ENCODE measurements at places on chromosomes 5 and 9.

DNA sequence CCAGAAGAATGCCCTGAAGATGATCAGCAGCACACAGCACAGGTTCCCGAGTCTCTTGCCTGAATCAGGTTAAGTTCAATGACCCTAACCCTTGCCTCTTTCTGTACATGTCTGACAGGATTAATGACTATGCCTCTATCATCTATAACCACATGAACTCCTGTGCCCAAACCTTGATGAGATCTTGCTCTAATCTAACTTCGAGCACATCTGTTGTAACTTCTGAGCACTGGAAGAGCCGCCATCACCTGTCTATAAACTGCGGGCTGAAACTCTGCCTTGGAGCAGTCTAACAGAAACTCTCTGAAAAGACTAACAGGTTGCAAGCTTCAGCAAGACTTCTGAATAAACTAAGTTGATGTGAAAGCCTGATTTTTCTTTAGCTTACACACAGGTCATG, 44.5 kb downstream of the SERINC5 start:
- no peak for DNase-seq

DNA sequence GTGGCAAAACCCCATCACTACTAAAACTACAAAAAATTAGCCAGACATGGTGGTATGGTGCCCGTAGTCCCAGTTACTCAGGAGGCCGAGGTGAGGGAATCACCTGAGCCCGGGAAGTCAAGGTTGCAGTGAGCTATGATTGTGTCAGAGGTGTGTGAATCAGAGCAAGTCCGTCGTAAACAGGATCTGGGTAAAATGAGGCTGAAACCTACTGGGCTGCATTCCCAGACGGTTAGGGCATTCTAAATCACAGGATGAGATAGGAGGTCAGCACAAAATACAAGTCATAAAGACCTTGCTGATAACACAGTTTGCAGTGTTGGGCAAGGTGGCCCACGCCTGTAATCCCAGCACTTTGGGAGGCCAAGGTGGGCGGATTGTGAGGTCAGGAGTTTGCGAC, 1.9 kb upstream of the CLTB start:
- DNase-seq, result no peak

DNA sequence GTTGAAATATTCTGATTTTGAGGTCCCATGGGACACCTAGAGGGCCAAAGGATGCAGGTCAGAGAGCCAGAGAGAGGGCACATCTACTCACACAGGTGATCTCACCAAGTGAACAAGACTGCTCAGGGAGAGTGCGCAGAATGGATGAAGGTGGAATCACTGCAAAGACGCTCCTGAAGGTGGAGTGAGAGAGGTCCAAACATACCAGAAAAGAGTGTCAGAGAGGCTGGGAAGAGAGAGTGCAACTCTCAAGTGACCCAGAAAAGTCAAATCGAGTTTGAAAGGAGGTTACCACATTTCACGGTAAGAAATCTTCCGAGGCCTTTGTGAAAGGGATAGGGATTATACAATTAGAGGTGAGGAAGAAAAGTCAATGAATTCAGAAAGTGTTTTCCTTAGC, 173.4 kb downstream of the EPB41L4A start:
- DNase-seq, result no peak

GRCh38 chr5:57783693-57784092, 301.1 kb upstream of the ACTBL2 start:
- no peak for DNase-seq

- no peak for DNase-seq
Measured at GRCh38 chr5:110255194-110255593, 471.3 kb downstream of the TMEM232 start.

DNA sequence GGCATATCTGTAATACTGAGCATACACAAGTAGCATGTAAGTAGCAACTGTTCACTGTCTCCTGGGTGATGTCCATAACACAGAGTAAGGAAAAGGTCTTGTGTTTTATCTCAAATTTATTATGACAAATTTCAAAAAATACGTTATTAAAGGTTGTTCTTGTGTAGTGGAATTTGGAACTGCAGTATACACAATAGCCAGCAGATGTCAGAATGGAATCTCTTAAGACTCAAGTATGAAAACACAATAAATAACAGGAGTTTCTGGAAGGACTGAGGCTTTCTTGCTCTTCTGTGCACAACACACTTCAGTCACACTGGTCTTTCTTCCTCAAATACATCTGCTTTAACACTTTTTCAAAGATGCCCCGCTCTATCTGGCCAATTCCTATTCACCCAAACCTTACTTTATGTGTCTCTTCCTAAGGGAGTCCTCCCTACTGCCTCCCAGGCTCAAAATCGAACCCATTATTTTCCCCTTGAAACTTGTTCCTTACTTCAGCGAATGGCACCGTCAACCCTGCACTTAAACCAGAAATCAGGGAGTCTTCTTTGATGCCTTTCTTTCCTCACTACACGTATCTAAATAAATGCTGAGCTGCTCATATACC, 6.5 kb upstream of the FBXO10 start:
- DNase-seq, result no peak

DNA sequence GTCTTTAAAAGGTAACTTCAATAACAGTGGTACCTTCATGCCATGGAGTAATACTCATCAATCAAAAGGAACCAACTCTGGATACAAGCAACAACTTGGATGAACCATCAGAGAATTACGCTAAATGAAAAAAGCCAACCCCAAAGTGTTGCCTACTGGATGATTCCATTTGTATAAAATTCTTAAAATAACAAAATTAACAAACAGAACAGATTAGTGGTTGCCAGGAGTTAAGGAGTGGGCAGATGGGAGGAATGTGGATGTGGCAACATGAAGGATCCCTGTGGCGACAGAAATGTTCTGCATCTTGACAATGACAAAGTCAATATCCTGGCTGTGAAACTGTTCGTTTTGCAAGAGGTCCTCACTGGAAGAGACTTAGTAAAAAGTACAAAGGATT, 50.5 kb downstream of the SPTLC1 start:
- DNase-seq, result no peak

DNA sequence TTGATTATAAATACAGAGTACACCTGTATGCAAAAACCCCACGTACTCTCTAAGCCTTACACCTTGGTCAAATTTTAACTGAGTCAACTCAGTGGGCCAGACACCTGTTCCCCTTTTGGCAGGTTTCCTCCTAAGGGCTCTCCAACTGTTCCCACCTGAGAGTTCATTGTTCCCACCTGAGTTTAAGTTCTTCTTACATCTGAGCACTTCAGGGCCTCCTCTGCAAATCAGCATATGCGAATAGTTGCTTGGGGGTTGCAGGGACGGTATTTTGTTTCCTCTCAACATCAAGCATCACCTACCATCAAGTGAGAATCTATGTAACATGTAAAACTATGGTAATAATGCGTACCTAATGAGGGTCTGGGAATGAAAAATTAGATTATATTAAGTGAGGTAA, 300.0 kb downstream of the PIK3R1 start:
- DNase-seq, result no peak

DNA sequence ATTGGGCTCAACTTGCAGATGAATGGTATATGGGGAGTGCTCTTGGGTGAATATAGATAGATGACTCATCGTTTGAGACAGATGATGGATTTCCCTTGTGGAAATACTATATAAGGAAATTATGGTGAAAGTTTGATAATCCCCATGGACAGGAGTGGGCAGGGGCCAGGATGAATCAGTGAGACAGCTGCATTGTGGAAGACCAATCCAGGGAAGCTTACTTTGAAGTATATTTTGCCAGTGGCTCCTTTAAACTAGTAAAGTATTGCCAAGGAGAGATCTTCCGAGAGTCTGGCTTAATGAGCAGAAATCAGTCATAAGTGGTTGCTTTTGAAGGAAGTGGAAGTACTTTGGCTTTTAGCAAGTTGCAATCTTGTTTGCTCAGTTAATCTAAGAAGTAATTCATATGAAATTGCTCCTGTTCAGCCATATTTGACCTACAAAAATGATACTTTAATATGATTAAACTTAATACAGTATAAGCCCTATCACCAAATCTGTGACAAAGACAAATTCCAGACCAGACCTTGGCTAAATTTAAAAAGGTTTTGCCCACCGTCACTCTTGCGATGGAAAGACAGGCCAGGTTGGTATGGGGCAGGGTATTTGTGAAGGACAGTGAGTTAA, 9.3 kb upstream of the TNC start:
- DNase-seq, result no peak

DNA sequence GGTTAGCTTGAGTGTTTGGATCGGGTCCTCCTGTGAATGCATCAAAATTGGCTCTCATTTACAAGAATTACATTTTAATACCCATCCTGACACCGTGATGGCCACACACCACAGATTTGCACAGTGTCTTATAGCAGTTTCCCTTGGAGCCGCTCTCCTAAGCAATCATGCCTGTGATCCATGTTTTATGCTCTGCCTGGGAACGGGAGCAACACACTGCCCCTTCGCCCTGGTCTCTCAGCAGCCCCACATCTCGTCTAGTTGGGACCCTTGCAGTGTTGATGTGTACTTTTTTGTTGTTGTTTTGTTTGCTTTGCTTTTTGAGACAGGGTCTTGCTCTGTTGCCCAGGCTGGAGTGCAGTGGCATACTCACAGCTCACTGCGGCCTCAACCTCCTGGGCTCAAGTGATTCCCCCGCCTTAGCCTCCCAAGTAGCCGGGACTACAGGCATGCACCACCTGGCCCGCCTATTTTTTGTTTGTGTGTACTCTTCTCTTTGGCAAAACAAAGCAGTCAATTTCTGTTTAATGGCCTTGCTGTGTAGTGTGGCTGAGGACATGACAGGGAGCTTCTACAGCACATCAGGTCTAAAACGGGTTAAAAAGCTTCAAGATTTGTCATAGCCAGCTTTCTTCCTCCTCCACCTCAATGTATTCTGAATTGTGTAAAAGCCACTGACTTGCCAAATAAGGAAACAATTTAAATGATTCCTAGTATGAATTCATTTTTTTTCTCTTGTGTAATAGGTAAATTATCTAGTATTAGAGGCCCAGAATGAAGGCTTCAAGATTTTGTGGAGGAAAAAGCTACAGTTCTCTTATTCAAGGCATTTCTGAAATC, 101.6 kb upstream of the TBCA start:
- DNase-seq, result no peak

- DNase-seq, result no peak
Measured at GRCh38 chr5:24226479-24226878, 418.3 kb downstream of the CDH10 start.

DNA sequence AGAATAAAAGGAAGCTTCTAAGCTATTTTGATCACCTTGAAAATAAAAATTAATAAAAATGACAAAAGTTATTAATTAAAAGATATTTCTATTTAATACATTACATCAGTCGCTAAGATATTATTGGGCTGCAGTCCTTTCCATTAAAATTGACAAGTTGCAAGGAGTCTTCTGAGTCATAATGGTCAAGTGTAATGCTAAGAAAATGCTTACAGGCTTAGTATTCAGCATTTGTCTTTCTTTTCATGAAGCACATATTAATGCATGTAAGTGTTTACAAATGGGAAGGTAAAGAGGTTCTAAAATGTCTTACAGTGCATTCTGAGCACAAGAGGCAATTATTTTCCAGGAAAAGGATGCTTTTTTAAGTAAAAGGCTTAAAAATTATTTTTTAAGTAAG, 17.3 kb downstream of the SPINK9 start:
- DNase-seq, result no peak

- DNase-seq, result no peak
Measured at GRCh38 chr5:100595812-100596173, 60.6 kb downstream of the FAM174A start.

GRCh38 chr5:145203193-145203592, 631.9 kb downstream of the PRELID2 start:
- DNase-seq, result no peak

GRCh38 chr5:42583322-42583721, 160.1 kb downstream of the GHR start:
- DNase-seq, result peak; percentile 34

DNA sequence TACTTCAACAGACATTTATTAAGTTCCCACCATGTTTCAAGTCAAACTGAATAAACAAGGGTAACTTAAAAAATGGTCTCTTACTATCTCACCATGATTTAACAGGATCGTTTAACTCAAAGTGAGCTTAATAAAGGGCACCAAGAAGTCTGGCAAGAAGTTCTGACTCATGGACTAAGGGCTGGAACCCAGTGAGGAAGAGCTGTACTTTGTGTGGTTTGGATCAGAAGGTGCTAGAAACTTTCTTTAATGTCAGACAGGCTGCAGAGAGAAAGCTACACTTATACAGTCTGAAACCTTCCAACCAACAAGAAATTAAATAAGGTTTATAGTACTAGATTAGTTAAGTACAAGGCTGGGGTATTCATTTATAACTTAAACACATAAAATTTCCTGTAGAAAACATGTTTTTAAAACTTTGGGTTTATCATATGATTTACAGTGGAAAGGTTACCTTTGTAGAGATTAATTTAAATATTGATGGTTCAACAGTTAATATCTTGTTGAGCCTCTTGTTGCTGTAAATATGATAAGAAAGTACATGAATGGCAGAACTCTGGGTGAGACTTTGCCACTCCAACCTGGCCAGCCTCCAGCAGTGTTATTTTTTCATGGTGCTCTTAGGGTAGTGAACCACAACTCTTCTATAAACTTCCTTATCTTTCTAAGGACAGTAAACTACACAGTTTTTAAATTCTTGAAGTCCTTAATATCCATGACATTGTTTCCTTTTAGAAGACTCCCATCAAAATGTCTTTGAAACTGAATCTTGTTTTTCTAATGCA, 162.8 kb downstream of the MAN2A1 start:
- DNase-seq, result no peak

DNA sequence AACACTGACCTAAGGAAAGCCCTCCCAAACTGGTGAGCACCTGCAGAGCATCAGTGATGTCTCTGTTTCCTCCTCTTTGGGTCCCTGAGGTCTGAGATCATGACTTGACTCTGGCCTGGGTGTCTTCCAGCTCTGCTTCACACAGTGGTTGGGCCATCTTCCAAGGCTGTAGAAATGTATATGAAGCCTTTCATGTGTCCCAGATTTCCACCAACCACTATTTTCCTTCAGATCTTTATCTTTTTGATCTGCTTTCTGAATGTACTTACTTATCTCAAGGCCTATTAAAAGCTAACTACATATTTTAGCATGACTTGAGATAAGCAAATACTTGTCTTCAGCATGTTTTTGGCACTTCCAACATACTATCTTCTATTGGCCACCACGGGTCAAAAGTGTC, 47.1 kb downstream of the PRELID2 start:
- no peak for DNase-seq

- DNase-seq, result no peak
Measured at GRCh38 chr9:103669296-103669695, 424.8 kb upstream of the SMC2 start.

- DNase-seq, result no peak
Measured at GRCh38 chr9:98372077-98372836, 116.8 kb upstream of the TBC1D2 start.

- no peak for DNase-seq
Measured at GRCh38 chr5:168781941-168782571, 202.9 kb upstream of the PANK3 start.

GRCh38 chr9:121767171-121767769, 115.8 kb downstream of the DAB2IP start:
- DNase-seq, result no peak

- no peak for DNase-seq
Measured at GRCh38 chr5:169393907-169394306, 93.0 kb upstream of the SLIT3 start.

- no peak for DNase-seq
Measured at GRCh38 chr5:50647726-50648125, 18.7 kb upstream of the PARP8 start.

Measured in stimulated activated CD4-positive, alpha-beta T cell treated with anti-CD3 and anti-CD28 coated beads, Interleukin-2, amount 100 ng/mL, for 24 hours (primary cell).